ENCODE measurements at places on chromosomes 16 and 17. TPM values are rescaled to one million over a fixed set of nuclear protein-coding genes. Genes with fewer than 3 reads are reported as not detected.

ABCC11 gene
- total RNA-seq = not detected

HAS3 gene
- total RNA-seq = 0.67 TPM

RHBDF2 gene
- 19.6 TPM for total RNA-seq

SHISA9 gene
- total RNA-seq = not detected

NLRC5 gene
- 49.1 TPM for total RNA-seq

ADGRG1 gene
- total RNA-seq = 145 TPM

IL21R gene
- total RNA-seq = under 0.01 TPM

CIBAR2 gene
- total RNA-seq = not detected

RDM1 gene
- 1.4 TPM for total RNA-seq

GAN gene
- total RNA-seq = 5.9 TPM

SP6 gene
- not detected for total RNA-seq

AGRP gene
- not detected for total RNA-seq

PPP1R1B gene
- total RNA-seq = not detected

PDILT gene
- not detected for total RNA-seq

ZNF423 gene
- 0.33 TPM for total RNA-seq

MNT gene
- total RNA-seq = 9.3 TPM

NOG gene
- not detected for total RNA-seq

SLC47A1 gene
- total RNA-seq = 9.5 TPM

RRAD gene
- total RNA-seq = not detected

VAT1L gene
- 0.15 TPM for total RNA-seq

CCR7 gene
- not detected for total RNA-seq

ACSM2A gene
- not detected for total RNA-seq

GDPD1 gene
- 2.6 TPM for total RNA-seq

MT1F gene
- 8.7 TPM for total RNA-seq

OR4D1 gene
- not detected for total RNA-seq

TAT gene
- not detected for total RNA-seq

GRAP gene
- total RNA-seq = under 0.01 TPM

Measured in melanocyte of skin (primary cell).